ENCODE measurements at places on chromosomes 13 and 19.

- DNase-seq = no peak
Observed at GRCh38 chr13:112072534-112073244, 5.7 kb downstream of the SOX1 start.

- DNase-seq = peak; percentile 78
Observed at GRCh38 chr19:48362716-48363499, 832 bp downstream of the TMEM143 start.

DNA sequence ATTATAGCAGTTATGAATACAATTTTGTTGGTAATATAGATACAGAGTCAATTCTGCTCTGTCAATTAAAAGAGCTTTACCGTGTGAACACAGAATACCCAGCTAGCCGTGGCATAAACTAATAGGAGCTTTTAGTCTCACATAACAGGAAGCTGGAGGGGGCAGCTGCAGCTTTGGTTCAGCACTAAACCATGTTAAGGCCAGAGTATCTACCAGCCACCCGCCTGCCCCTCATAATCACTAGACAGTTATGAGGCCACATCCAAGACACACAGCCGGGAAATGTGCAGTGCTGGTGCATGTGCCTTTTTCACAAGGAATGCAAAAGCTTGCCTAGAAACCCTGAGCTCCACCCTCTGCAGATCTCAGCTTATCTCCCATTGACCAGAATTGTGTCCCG is 62.3 kb downstream of the SGCG start:
- DNase-seq = no peak

- DNase-seq = no peak
Observed at GRCh38 chr13:93899981-93900380, 579.5 kb downstream of the DCT start.

DNA sequence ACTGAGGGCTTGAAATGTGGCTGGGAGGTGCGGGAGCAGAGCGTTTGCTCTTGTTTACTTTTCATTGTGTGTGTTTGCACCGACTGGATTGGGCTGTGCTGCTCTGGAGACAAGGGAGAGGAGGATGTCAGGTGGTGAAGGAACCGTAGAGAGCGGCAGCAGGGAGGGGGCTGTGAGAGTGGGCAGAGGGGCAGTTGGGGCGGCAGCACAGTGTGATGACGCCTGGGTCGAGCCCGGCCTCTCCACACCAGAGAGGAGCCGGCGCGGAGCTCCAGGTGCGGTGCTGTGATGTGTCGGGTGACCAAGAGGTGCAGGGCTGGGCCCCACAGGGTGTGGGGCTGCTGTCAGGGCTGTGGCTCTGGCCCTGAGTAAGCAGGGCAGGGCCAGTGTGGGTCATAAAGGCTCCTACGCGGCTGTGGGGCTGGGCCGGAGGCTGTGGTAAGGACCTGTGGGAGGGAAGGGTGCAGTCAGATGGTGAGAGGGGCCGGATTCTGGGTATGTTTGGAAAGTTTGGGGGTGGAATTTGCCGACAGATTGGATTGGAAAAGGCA is 10.5 kb downstream of the NAXD start:
- DNase-seq = no peak

- DNase-seq = no peak
Observed at GRCh38 chr13:67231289-67232000, 1.3 kb upstream of the PCDH9 start.

- DNase-seq = peak; percentile 69
Observed at GRCh38 chr19:12796146-12797071, 5.1 kb downstream of the JUNB start.

DNA sequence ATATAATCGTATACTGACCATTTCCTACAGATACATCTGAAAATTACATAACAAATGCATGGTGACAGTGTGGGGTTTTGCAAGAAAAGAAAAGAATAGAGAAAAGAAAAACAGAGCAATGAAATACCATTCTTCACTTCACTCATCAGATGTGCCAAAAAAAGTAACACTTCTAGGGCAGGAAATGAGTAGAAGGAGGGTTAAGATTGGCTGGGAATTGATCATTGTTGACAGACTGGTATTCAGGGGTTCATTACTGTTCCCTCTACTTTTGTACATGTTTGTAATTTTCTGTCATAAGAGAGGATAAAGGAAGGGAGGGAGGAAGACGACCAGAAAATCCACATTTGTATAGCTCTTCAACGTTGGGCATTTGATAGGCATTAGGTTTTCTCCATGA is 31.5 kb downstream of the ABCC4 start:
- DNase-seq = no peak

DNA sequence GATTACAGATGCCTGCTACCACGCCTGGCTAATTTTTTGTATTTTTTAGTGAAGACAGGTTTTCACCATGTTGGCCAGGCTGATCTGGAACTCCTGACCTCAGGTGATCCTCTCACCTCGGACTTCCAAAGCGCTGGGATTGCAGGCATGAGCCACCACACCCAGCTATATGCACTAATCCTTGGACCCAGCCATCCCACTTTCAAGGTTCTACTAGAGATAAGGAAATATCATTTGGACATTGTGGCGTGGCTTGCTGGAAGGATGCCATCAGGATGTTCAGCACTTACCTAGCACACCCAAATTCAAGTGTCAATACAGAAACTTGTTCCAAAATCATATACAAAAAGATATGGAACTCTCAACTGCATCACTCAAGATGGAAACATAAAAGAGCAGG is 136.4 kb downstream of the ABCC4 start:
- DNase-seq = no peak

DNA sequence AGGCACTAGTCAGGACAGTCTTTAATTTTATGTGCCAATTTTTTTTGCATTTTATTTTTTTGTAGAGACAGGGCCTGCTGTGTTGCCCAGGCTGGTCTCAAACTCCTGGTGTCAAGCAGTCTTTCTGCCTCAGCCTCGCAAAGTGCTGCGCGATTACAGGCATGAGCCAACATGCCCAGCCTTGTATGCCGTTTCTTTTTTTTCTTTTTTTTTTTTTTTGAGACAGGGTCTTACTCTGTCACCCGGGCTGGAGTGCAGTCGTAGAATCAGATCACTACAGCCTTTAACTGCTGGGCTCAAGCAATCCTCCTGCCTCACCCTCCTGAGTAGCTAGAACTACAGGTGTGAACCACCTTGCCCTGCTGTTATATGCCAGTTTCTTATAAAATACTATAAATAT is 26.4 kb downstream of the BORA start:
- no peak for DNase-seq

GRCh38 chr13:50167224-50167947 is 152.1 kb downstream of the KCNRG start:
- no peak for DNase-seq

DNA sequence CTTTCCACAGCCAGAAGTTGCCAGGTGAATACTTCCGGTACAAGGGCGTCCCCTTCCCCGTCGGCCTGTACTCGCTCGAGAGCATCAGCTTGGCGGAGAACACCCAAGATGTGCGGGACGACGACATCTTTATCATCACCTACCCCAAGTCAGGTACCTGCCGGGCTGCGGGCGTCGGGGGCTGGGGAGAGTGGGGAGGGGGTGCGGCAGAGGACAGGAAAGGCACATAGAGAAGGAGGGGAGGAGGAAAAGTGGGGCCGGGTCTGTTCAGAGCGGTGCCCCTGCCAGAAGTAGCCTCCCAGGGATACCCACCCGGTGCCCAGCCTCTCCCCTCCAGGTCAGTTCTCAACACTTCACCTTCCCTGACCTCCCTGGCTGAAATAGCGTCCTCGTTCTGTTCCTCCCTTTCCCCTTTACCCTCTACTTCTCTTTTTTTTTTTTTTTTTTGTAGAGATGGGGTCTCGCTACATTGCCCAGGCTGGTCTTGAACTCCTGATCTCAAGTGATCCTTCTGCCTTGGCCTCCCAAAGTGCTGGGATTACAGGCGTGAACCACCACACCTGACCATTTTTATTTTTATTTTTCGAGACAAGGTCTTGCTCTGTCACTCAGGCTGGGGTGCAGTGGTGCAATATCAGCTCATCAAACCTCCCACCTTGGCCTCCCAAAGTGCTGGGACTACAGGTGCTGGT is 24.1 kb downstream of the SULT2B1 start:
- no peak for DNase-seq
